ENCODE measurements at places on chromosomes 3 and 15.

DNA sequence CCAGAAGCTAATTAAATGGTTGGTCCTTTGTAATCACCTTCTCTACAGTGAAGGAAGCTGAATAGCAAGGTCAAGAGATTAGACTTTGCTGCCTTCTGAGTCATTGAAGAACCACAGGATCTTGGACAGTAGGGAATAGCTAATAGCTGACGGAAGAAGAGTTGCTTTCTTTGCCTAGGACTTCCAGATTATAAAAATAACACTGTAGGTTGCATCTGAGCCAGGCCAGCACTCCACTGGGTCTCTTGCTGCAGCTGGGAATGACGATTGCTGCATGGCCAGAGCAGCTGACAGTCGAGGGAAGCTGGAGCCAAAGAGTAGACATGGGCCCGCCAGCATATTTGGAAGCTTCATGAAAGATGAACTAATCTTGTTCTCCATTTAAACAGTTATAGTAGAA is 81.5 kb upstream of the KCNMB2 start:
- DNase-seq, result no peak

- DNase-seq, result peak; percentile 24
Observed at GRCh38 chr3:146817704-146818103, 212.6 kb upstream of the PLSCR5 start.

DNA sequence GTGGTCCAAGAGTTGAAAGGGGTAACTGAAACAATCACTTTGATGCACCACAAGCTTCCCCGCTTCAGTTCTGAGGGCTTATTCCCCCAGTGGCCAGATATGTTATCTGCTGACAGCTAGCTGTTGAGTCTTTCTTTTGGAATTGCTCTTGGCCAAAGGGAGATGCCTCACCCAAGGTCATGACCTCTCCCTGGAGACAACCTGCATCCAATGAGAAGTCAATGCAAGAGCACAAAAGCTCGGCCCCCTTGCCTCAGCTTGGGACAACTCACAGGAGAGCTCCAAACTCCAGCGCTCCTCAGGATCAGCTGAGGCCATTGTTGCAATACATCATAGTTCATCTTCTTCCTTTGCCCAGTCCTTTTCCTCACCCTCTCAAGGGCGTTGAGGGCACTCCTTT is 31.0 kb upstream of the THBS1 start:
- no peak for DNase-seq

- no peak for DNase-seq
Observed at GRCh38 chr3:193971966-193972365, 164.0 kb upstream of the HES1 start.

DNA sequence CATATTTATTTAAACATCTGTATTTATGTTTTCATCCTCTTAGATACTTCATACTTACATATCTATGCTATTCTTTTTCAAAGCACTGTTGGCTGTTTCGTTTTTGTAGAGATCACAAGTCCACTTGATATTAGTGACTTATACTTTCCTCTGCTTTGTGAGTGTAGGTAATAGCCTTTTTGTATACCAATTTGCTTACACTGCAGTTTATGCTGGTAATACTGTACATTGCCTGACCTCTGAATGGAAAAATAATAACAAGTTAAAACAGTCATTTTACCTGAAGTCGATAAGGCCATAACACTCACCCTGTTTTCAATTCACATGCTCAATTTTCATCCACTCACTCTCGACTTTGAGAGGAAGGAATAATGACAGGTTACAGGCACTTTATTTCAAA is 89.9 kb upstream of the NANOGP8 start:
- DNase-seq, result no peak

DNA sequence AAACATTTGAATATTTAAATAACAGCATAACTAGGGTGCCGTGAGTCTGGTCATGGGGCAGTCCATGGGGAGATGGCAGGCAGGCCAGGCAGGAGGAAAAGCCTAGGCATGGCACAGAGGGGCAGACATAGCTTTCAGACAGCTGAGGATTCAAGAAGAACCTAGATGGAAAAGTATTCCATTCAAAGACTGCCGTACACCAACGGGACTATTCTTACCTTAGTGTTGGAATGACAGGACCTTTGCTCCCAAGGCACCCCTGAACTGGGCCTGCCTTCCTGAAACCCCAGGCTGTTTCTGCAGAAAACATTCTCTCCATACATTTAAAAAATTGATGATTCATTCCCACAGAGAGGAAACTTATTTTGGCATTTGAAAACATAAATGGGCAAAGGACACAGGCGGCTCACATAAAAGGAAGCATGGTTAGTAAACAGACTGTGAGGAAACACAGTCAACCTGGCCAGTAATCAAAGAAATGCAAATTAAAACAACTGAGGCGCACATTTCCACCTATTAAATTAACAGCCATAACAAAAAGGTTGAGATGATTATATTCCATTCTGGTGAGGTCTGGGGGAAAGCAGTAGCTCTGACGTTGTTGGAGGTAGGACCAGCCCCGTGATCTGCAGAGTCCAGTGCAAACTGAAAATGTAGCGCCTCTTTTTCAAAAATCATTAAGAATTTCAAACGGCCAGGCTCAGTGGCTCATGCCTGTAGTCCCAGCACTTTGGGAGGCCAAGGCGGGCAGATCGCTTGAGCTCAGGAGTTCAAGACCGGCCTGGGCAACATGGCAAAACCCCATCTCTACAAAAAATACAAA is 71.3 kb upstream of the SMAD3 start:
- DNase-seq, result no peak

DNA sequence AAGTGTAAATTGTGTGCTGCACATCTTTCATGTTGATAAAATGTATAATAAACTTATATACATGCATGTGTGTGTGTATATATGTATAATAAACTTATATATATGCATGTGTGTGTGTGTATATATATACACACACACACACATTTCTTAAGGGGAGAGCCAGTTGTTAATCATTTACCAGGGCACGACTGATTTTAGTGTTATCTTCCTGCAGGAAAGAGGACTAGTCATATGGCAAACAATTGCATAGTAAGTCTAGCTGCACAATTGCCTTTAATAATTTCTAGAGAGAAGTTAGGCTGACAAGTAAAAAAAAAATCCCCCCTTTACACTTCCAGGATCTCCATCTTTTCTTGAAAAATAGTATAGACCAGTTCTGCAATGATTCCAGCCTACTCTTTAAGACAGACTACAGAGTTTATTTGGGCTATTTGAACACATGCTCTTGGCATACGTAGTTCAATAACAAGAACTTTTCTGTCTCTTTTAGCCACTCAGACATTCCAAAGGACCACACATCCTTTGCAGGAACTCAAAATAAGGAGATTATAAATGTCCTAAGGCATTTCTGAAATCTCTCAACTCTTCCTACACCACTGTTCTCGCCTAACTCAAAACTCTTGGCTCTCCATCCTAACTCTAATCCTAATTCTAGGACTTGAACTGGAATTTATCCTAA is 163.6 kb upstream of the SETMAR start:
- no peak for DNase-seq

DNA sequence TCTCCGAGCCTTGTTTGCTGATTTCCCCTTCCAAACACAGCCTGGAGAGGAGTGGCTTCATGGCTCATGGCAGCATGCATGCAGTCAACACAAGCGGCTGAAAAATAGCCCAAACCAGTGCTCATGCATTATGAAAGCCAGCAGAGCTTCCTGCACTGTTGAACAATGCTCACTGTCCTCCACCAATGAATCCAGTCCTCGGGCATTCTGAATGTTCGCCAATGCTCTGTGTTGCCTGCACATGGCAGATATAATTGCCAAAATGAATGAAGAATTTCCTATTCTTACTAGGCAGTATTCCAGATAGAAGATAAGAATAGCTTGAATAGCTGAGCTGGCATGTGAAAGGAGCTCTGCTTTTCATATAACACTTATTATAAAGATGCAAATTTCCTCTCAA is 252.7 kb downstream of the ROBO1 start:
- no peak for DNase-seq

DNA sequence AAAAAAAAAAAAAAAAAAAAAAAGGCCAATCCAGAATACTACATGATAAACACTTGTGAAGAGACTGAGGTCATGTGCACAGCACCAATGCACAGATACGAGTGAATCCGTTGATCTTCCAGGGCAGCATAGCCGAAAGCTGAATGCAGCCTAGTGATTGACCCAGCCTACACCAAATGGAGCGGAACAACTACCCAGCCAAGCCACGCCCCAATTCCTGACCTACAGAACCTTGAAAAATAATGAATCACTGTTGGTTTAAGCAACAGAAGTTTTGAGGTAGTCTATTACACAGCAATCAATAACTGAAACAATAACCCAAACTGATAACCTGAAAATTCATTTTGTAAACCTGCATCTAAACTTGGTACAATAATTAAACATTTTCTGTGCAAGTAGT is 361.0 kb downstream of the FHIT start:
- no peak for DNase-seq

GRCh38 chr3:42501681-42502428 is 588 bp upstream of the VIPR1 start:
- no peak for DNase-seq
